ENCODE measurements at places on chromosomes 1 and 21.

DNA sequence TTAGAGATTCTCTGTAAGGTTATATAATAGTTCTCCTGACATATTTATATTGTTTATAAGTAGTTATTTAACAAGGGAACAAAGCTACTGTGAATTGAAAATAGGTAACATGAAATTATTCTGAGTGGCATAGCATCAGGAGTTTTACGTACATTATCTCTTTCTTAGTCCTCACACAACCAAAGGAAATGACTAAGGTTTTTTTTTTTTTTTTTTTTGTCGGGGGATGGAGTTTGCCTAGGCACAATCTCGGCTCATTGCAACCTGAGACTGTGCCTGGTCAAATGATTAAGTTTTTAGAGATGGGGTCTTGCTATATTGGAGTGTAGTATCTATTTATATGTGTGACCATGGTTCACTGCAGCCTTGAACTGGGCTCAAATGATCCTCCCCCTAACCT lies 24.9 kb downstream of the TMED5 start:
- no peak for DNase-seq

- no peak for DNase-seq
Observed at GRCh38 chr1:30977511-30977910, 69.0 kb upstream of the SDC3 start.

GRCh38 chr21:44090325-44090724 lies 16.9 kb upstream of the PWP2 start:
- no peak for DNase-seq

DNA sequence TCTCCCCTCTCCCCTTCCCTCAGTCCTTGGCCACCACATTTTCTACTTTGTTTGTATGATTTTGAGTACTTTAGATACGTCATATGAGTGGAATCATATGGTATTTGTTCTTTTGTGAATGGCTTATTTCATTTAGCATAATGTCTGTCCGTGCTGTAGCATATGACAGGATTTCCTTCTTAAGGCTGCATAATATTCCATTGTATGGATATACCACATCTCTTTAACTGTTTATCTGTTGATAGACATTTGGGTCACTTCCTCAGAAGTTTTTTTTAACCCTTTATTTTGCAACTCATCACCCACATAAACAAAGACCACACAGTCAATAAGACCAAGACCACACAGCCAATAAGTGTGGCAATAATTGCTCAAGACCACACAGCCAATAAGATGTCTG lies 24.9 kb downstream of the FAM163A start:
- no peak for DNase-seq

GRCh38 chr1:33244143-33244808 lies 12.0 kb upstream of the ZNF362 start:
- peak; percentile 90 for DNase-seq

DNA sequence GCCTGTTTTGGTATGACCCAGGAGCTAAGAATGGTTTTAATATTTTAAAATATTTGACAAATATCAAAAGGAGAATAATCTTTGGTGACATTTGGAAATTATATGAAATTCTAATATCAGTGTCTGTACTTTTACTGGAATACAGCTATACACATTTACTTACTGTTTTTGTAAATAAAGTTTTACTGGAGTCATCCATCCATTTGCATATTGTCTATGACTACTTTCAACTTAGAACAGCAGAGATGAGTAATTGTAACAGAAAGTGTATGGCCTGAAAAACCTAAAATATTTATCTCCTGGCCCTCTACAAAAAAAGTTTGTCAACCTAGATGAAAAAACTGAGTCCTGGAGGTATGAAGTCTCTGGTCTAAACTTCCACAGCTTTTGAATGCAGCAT lies 5.8 kb upstream of the MAP3K7CL start:
- no peak for DNase-seq

DNA sequence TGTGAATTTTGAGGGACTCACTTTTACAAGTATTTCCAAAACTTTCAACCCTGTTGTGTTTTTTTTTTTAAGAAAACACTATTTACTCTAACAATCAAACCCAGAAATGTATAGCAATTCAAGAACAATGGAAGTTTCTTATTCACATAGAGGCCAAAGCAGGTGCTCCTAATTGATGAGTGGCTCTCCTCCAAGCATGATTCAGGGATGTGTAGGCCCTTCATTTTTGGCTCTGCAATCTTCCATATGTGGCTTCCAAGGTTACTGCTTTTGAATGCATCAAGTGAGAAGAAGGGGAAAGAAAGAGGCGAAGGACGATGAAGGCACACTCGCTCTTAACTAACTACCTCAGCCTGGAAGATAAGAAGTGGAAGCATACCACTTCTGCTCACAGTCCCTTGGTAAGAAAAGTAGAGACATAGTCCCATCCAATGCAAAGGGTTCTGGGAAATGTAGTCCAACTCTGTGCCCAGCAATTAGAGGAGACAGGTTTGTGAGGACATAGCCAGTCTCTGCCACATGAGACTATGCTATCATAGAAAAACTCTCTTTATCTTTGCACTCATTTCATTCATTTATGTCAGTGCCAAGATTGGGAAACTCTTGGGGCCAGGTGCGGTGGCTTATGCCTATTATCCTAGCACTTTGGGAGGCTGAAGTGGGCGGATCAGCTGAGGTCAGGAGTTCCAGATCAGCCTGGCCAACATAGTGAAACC lies 46.0 kb downstream of the OPTC start:
- no peak for DNase-seq

DNA sequence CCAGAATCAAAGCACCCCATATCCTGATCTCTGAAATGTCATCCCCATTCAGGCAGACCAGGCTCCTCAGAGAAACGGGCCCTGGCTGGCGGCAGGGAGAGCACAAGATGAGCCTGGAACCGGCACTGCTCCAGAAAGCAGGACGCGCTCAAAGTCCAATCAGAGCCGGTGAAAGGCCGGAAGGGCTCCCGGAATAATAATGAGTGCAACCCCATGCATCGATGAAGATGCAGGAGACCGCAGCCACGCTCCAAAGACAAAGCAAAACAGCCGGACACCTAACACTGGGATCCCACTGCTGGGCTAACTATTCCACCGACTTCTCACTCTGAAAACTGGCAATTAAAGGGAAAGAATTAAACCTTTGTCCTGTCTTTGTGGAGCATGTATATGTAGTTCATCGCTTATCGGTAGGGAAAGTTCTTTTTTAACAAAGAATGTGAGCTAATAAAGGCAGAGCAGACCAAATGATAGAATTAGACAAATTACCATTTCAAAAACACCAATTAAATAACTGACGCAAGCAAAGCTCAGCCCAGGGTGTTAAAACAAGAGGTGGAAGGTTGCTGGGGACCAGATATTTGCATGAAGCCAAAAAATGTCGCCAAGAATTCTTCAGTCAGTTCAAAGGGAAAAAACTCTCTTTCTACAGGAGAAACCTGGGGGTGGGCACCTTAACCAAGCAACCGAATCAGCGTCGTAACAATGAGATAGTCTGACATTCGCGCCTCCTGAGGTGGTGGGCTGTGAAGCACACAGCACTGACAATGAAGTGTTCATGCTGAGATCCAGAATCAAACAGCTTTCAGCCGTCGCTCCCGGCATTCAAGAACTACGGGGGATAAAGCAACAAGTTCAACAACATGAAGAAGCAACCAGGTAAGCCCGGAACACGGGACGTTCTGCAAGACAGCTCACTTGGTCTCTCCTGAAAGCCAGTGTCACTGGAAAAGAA lies 95.2 kb downstream of the NPHP4 start:
- no peak for DNase-seq

GRCh38 chr1:19038732-19039131 lies 82.3 kb upstream of the IFFO2 start:
- DNase-seq, result no peak

- DNase-seq, result no peak
Observed at GRCh38 chr1:147822292-147822691, 61.9 kb upstream of the GJA5 start.

GRCh38 chr1:9269078-9269501 lies 23.6 kb upstream of the SPSB1 start:
- DNase-seq, result no peak

DNA sequence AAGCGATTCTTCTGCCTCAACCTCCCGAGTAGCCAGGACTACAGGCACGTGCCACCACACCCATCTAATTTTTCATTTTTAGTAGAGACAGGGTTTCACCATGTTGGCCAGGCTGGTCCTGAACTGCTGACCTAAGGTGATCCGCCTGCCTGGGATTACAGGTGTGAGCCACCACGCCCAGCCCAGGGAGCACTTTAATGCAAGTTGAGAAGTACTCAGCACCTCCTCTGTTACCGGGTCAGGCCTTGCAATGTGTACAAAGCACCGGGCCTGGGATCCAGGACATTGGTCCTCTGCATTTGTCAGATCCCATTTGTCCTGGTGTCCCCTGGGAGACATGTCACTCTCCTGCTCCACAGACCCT lies 143.6 kb downstream of the TOMM20 start:
- no peak for DNase-seq

DNA sequence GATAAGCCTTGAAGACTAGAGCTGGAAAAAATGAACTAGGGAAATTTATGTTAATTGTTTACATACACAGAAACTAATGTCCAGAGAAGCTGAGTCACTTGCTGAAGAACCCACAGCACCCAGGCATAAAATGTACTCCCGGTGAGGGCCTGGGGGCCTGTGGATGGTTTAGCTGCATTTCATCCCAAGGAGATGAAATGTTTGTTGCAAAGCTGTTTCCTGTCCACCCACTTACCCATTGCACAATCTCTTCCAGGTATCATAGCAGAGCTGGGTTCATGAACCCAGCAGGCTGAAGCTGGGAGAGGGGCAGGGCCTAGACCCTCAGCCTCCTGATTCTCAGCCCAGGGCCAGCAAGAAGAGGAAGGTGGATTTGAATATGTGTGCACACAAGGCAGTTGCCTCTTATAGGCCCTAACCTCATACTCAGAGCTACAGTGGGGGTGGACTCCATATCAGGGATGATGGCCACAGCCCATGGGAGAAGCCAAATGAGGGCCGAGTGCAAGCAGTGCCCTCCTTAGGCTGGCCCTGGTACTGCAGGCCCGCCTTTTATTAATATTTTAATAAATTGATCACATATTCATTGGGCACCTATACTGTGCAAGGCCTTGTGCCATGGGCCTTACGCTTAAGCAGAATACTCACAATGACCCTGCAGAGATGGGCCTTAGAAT lies 110.8 kb downstream of the LACTBL1 start:
- DNase-seq, result no peak

DNA sequence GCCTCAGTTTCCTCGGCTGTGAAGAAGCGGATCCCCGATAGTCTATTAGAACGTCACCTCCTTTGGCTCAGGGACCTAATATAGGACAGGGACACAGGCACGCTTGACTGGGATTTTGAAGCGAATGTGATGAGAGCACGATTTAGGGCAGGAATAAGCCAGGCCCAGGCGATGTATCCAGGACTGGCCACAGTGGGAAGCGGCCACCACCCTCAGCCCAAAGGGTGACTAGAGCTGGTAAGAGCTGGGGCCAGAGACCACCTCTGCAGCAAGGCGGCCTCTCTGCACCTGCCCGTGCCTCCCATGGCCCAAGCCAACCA lies 100.0 kb upstream of the VAMP3 start:
- no peak for DNase-seq

DNA sequence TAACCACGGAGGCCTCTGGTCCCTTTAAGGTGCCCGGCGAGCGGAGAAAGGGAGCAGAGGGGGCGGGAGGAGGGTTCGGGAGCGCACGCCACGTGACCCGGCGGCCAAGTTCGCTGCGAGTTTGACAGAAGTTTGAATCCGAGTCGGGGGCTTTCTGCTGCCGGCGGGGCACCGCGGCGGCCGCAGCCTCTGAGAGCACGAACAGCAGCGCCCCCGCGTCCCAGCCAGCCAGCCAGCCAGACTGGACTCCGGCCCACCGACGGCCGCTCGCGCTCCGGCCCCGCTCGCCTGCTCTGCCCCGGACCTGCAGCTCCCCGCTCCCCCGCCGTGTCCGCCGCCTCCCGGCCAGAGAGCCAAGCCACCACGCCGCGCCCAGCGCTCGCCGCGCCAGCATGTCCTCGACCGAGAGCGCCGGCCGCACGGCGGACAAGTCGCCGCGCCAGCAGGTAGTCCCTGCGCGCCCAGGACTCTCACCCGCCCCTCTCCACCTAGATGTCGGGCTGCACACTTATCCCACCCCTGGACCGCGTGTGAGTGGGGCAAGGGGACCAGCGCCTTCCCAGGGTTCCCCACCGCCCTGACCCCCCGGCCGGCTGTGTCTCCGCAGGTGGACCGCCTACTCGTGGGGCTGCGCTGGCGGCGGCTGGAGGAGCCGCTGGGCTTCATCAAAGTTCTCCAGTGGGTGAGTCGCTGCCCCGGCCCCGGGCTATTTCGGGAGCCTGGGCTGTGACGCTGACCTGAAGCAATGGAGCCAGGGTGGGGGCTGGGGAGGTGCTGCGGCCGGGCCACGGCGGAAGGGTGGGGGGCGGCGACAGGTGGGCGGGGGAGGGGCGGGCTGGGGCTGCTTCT lies at the start of gene SYPL2:
SYPL2 (plus strand) TSS at position 95 of the 849 bp plus-strand sequence; CDS start at position 393, 298 bp downstream.
- no peak for DNase-seq

- no peak for DNase-seq
Observed at GRCh38 chr1:223331301-223331700, 32.7 kb downstream of the SUSD4 start.

All from SJSA1 (cell line).